ENCODE measurements at places on chromosomes 1 and 21. TPM values are rescaled to one million over a fixed set of nuclear protein-coding genes. Genes with fewer than 3 reads are reported as not detected.

LCE4A gene
- total RNA-seq, result not detected

FCRL2 gene
- total RNA-seq, result not detected

RORC gene
- 8.6 TPM for total RNA-seq

WDR4 gene
- 5.5 TPM for total RNA-seq

CSF3R gene
- total RNA-seq, result 1.3 TPM

TMEM82 gene
- not detected for total RNA-seq

ST6GALNAC3 gene
- 9.0 TPM for total RNA-seq

WNT2B gene
- total RNA-seq, result 7.8 TPM

LYPD8 gene
- not detected for total RNA-seq

LRRC38 gene
- 11.9 TPM for total RNA-seq

SAMD11 gene
- 8.1 TPM for total RNA-seq

FCRL6 gene
- not detected for total RNA-seq

MAP10 gene
- total RNA-seq, result 2.9 TPM

PRDM16 gene
- 0.66 TPM for total RNA-seq

OR2M7 gene
- total RNA-seq, result not detected

CYP4B1 gene
- not detected for total RNA-seq

ZFYVE9 gene
- total RNA-seq, result 27.4 TPM

FMO4 gene
- 2.0 TPM for total RNA-seq

OR2W3 gene
- total RNA-seq, result 0.27 TPM

MAP3K21 gene
- 0.18 TPM for total RNA-seq

IER5 gene
- 7.6 TPM for total RNA-seq

C1QTNF12 gene
- total RNA-seq, result 8.2 TPM

NEK2 gene
- 6.0 TPM for total RNA-seq

SERINC2 gene
- total RNA-seq, result 4.0 TPM

GBP2 gene
- 1.3 TPM for total RNA-seq

CCDC27 gene
- not detected for total RNA-seq

CD1B gene
- 0.09 TPM for total RNA-seq

PCP4 gene
- total RNA-seq, result 1.2 TPM

SMCP gene
- not detected for total RNA-seq

CLDN17 gene
- not detected for total RNA-seq

PGLYRP4 gene
- total RNA-seq, result not detected

PRKCZ gene
- 6.0 TPM for total RNA-seq

CFHR4 gene
- total RNA-seq, result not detected

ANXA9 gene
- total RNA-seq, result 0.04 TPM

IGSF21 gene
- total RNA-seq, result 0.04 TPM

OPRD1 gene
- total RNA-seq, result 0.27 TPM

C1orf105 gene
- 105 TPM for total RNA-seq

CHAF1B gene
- total RNA-seq, result 2.4 TPM

ERG gene
- 14.2 TPM for total RNA-seq

GJA5 gene
- total RNA-seq, result 12.9 TPM

Measured in muscle of leg (tissue), 16 donors.